ENCODE measurements at places on chromosomes 11 and 22. TPM values are rescaled to one million over a fixed set of nuclear protein-coding genes. Genes with fewer than 3 reads are reported as not detected.

ACTN3 gene
- not detected for total RNA-seq

RASD2 gene
- total RNA-seq: not detected

SLC22A9 gene
- total RNA-seq: not detected

TCN2 gene
- total RNA-seq: 1.4 TPM

DNA sequence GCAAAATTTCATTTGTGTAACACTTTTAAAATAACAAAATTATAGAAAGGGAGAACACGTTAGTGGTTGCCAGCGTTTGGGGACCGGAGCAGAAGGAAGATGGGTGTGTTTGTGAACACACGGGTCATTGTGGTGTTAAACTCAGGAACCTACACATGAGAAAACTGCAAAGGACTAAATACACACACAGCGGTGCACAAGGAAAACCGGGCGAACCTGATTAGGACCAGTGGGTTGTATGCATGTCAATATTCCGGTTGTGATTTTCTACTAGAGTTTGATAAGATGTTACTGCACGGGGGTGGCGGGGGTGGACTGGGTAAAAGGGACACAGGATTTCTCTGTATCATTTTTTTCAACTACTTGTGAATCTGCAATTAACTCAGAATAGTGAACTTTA is 351.2 kb downstream of the OPCML start:
- no peak for DNase-seq
- H3K27ac ChIP-seq: no peak overlapping the region
- H3K4me3 ChIP-seq: no peak overlapping the region

- H3K27ac ChIP-seq: no peak overlapping the region
- no peak for DNase-seq
- H3K4me3 ChIP-seq: no peak overlapping the region
- H3K27me3 ChIP-seq: peaks cover 13% of the 10 kb centered on the region
- no peaks in the 10 kb centered on the region for H3K36me3 ChIP-seq
- H3K4me1 ChIP-seq: peaks cover 2% of the 10 kb centered on the region
Measured at GRCh38 chr22:21067901-21068680, 22.3 kb downstream of the LRRC74B start.

- H3K27ac ChIP-seq: no peak overlapping the region
- H3K4me1 ChIP-seq: peaks cover 11% of the 10 kb centered on the region
- H3K27me3 ChIP-seq: no peaks in the 10 kb centered on the region
Measured at GRCh38 chr22:17772958-17773605, 1.2 kb downstream of the BID start.

DNA sequence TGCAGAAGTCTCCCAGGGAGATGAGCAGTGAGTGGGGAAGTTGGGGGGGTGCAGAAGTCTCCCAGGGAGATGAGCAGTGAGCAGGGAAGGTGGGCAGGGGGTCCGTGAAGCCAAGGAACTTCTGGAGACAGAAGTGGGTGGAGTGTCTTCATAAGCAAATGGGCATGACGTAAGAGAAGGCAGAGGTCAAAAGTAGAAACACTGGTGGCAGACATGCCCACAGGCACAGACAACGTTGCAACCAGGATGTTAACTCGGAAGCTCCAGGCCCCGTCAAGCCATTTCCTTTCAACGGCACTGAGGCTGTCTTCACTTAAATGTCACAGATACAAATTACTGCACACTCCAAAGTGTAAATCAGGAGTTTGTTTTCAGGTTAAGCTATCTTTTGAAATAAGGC is 186.1 kb downstream of the SHANK2 start:
- no peak overlapping the region for H3K4me3 ChIP-seq
- no peaks in the 10 kb centered on the region for H3K4me1 ChIP-seq
- no peak for DNase-seq
- H3K36me3 ChIP-seq: no peaks in the 10 kb centered on the region
- H3K27me3 ChIP-seq: no peaks in the 10 kb centered on the region

DNA sequence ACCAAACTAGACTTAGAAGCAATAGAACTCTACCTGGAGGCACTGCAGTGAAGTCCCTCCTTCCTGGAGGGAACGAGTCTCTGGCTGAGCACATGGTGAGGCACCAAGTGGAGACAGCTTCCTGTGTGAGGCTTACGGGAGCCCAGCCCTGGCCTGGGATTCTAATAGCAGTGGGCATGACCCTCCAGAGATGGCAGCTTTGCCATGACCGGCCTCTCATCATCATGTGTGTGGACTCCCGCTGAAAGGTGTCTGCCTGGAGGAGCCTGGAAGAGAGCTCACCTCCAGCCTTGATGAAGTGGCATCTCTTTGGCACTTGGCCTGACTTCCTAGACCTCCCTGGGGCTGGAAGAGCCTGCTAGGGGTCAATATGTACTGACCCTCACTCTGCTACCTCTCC is 8.0 kb downstream of the DGAT2 start:
- no peak overlapping the region for H3K27ac ChIP-seq
- DNase-seq: no peak
- peaks cover 28% of the 10 kb centered on the region for H3K4me1 ChIP-seq
- no peaks in the 10 kb centered on the region for H3K27me3 ChIP-seq

GRCh38 chr11:123072332-123072761 is 10.4 kb upstream of the HSPA8 start:
- peaks cover 74% of the 10 kb centered on the region for H3K36me3 ChIP-seq
- H3K27ac ChIP-seq: no peak overlapping the region
- no peak overlapping the region for H3K4me3 ChIP-seq
- H3K4me1 ChIP-seq: peaks cover 4% of the 10 kb centered on the region
- H3K27me3 ChIP-seq: no peaks in the 10 kb centered on the region

DNA sequence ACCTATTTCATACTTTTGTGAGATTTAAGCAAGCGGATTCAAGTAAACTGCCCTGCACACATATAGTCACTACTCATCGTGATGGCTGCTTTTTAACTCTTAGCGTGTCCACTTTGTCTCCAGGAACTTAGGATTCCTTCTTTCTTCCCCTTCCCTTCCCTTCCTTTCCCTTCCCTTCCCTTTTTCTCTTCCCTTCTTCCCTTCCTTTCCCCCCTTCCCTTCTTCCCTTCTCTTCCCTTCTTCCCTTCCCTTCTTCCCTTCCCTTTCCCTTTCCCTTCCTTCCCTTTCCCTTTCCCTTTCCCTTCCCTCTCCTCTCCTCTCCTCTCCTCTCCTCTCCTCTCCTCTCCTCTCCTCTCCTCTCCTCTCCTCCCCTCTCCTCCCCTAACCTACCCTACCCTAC is 65.9 kb downstream of the LIF start:
- H3K4me1 ChIP-seq: no peaks in the 10 kb centered on the region
- H3K27me3 ChIP-seq: no peaks in the 10 kb centered on the region
- no peak for DNase-seq
- no peaks in the 10 kb centered on the region for H3K36me3 ChIP-seq
- no peak overlapping the region for H3K4me3 ChIP-seq

- H3K27ac ChIP-seq: no peak overlapping the region
- no peak for DNase-seq
- H3K27me3 ChIP-seq: peaks cover 23% of the 10 kb centered on the region
- H3K36me3 ChIP-seq: no peaks in the 10 kb centered on the region
- H3K4me3 ChIP-seq: no peak overlapping the region
Measured at GRCh38 chr11:16610738-16611388, 127.6 kb upstream of the C11orf58 start.

GRCh38 chr11:100791103-100791502 is 104.0 kb downstream of the ARHGAP42 start:
- H3K27ac ChIP-seq: no peak overlapping the region
- no peak overlapping the region for H3K4me3 ChIP-seq
- H3K27me3 ChIP-seq: no peaks in the 10 kb centered on the region
- no peaks in the 10 kb centered on the region for H3K4me1 ChIP-seq
- no peak for DNase-seq

DNA sequence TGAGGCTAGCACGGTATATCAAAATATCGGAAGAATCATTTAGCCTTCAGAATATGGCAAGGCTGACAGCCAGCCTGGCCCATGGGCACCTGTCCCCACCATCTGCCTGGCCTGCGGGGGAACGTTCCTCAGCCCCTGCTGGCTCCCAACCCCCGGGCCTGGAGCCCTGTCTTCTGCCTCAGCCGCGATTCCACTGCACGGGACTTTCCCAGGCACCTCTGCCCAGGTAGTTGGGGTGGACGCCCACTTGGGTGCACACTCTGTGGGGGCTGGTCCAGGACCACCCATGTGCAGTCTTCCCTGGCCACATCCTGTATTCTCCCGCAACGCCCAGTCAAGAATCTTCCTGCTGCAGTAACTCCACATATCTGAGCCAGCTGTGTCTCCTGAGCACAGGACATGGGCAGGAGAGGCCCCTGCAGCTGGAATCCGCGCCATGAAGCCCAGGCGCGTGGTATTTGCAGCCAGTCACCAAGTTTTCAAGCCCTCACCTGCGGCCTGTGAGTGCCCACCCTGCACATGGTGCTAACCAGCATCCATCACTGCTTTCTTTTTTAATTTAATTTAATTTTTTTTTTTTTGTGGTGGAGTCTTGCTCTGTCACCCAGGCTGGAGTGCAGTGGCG is 77.9 kb downstream of the KCNQ1 start:
- H3K4me1 ChIP-seq: no peaks in the 10 kb centered on the region
- H3K27me3 ChIP-seq: peaks cover 28% of the 10 kb centered on the region
- no peak overlapping the region for H3K27ac ChIP-seq
- H3K36me3 ChIP-seq: no peaks in the 10 kb centered on the region
- no peak for DNase-seq

All from MCF 10A (cell line).